ENCODE measurements at places on chromosomes 12 and 14. TPM values are rescaled to one million over a fixed set of nuclear protein-coding genes. Genes with fewer than 3 reads are reported as not detected.

The GARIN6 gene
- total RNA-seq: not detected

The MCRS1 gene
- 24.8 TPM for total RNA-seq

DNA sequence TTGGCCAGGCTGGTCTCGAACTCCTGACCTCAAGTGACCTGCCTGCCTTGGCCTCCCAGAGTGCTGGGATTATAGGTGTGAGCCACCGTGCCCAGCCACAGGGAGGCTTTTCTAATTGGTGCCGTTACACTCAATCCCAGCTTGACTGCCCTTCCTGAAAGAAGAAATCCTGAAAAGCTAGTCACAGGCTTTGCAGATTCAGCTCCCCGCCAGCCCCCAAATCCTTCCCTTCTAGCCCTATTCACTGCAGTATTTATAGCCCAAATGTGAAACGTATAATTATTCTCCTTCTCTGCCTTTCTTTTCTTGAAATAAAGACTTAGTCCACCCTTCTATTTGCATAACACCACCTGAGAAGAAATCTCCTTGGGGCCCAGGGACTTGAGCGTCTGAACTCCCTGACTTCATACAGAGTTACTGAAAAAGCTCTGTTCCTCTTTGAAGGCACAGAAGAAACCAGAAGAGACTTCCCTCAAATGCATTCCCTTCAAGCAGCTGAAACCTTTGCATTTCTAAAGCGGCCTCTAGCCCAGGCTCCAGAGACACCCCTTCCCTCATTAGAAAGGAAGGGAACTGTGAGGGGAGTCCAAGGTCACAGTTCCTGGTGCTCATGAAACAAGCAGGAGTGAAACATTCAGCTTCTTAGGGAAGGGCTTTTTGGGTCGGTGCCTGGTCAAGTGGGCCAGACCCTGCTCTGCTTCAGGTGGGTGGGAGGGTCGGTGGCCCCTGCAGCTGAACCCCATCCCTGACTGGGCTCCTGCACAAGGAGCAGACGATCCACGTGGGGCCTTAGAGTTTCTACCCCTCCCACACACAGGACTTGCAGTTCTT is 42.3 kb upstream of the BATF start:
- H3K27ac ChIP-seq: no peak overlapping the region
- DNase-seq: no peak
- no peaks in the 10 kb centered on the region for H3K27me3 ChIP-seq
- H3K36me3 ChIP-seq: peaks cover 2% of the 10 kb centered on the region
- H3K4me1 ChIP-seq: peaks cover 5% of the 10 kb centered on the region
- H3K4me3 ChIP-seq: no peak overlapping the region

GRCh38 chr12:40788276-40788675 is 96.0 kb downstream of the CNTN1 start:
- no peak for DNase-seq
- no peaks in the 10 kb centered on the region for H3K36me3 ChIP-seq
- no peak overlapping the region for H3K4me3 ChIP-seq
- H3K27ac ChIP-seq: no peak overlapping the region
- no peaks in the 10 kb centered on the region for H3K4me1 ChIP-seq

- no peak overlapping the region for H3K4me3 ChIP-seq
- no peaks in the 10 kb centered on the region for H3K27me3 ChIP-seq
- H3K27ac ChIP-seq: peak overlapping the region; percentile 86
- H3K4me1 ChIP-seq: peaks cover 82% of the 10 kb centered on the region
- DNase-seq: no peak
- no peaks in the 10 kb centered on the region for H3K36me3 ChIP-seq
Observed at GRCh38 chr14:99571303-99571986, 32.6 kb downstream of the CCDC85C start.

- H3K36me3 ChIP-seq: peaks cover 2% of the 10 kb centered on the region
- DNase-seq: no peak
- no peaks in the 10 kb centered on the region for H3K4me1 ChIP-seq
- no peak overlapping the region for H3K4me3 ChIP-seq
- no peaks in the 10 kb centered on the region for H3K27me3 ChIP-seq
Observed at GRCh38 chr14:92637864-92638263, 110.6 kb downstream of the LGMN start.

- DNase-seq: no peak
- H3K36me3 ChIP-seq: no peaks in the 10 kb centered on the region
- H3K27me3 ChIP-seq: no peaks in the 10 kb centered on the region
- H3K4me1 ChIP-seq: peaks cover 39% of the 10 kb centered on the region
- H3K27ac ChIP-seq: peak overlapping the region; percentile 41
Observed at GRCh38 chr12:89393551-89394121, 41.3 kb upstream of the DUSP6 start.
